Stimulated activated CD8-positive, alpha-beta memory T cell treated with anti-CD3 and anti-CD28 coated beads, Interleukin-2, amount 100 ng/mL, for 1 hour (primary cell): ENCODE measurements at places on chromosomes 3 and 15.

- no peak for DNase-seq
Measured at GRCh38 chr15:71049706-71050422, 65.4 kb upstream of the THSD4 start.

DNA sequence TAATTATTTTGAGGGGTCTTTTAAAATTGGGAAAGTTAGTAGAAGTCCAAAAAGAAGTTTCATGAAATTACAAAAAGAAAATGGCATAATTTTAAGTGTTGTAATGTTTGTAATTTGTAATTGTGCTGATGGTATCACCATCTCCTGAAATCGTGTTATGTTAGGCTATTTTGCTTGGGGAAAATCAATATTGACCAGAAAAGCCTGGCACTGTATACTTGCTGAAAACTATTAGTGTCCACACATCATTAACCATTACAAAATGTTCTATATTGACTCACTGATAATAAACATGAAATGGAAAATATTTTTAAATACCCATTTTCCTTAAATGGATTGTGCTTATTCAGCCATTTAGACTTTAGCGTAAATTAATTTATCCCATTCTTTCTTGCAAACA lies 40.3 kb upstream of the ZBED2 start:
- DNase-seq = no peak

DNA sequence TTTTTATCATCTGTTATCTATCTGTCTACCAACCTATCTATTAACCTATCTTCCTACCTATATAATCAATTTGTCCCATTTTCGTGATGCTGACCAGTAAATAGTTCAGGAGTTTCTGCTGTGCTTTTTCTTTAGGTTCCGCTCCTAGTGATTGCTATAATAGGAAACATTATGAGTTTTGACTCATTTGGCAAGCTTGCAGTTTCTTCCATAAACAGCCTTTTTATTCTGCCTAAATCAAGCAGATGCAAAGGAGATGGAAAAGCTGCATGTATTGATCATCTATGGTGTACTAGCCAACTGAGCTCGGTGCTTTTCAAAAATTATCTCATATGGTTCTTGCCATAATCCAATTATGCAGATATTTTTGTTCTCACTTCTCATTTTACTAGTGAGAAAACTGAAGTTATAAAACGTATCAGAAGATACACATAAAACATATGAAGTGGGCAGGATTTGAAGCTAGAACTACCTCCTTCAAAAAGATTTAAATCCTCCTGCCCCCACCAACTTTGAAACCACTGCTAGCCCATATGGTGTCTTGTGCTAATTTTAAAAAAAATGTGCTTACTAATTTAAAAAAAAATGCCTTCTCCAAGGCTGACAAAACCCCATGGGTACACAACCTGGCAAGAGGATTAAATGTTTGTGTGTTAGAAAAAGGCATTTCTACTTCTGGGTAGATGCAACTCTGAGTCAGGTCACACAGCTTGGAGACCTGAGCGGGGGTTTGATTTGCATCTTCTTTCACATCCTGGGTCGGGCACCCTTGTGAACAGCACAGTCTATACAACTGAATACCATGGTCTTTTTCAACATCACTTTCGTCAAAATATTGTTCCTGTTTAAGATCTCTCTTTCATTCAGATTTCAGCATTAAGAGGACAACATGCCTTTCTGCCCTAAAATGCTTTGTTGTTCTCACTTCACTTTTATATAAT lies 267.0 kb downstream of the CHL1 start:
- DNase-seq = no peak

GRCh38 chr3:13770170-13771169 lies 109.4 kb downstream of the WNT7A start:
- no peak for DNase-seq

DNA sequence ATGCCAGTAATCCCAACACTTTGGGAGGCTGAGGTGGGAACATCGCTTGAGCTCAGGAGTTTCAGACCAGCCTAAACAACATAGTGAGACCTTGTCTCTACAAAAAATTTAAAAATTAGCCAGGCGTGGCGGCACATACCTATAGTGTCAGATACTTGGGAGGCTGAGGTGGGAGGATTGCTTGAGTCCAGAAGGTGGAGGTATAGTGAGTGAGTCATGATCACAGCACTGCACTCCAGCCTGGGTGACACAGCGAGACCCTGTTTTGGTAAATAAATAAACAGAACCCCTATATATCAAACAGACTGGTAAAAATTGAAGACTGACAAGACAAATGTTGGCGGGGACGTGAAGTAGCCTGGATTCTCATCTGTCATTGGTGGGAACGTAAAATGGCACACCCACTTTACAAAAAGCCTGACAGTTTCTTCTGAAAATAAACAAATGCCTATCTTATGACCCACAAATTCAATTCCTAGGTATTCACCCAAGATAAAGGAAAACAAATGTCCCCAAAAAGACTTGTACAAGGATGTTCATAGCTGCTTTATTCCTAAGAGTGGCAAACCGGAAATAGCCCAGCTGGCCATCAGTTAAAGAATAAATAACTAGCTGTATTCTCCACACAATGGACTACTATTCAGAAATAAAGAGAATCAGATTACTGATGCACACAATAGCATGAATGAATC lies 47.0 kb upstream of the GK5 start:
- no peak for DNase-seq

DNA sequence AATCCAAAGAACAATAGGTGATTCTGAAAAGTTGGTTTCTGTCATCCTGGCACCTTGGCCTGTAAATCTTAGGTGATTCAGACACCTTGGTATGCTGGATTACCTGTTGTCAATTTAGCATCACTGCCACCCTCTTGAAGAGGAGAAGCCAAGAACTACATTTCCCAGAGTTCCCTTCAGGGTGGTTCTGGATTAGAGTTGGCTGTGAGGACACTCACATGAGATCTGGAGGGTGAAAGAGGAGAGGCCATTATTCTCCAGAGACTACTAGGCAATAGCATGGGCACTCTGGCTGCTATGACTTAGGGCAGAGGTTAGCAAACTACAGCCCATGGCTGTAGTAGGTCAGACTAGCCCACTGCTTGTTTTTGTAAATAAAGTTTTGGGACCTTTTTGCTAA lies 41.7 kb upstream of the CORO2B start:
- no peak for DNase-seq

- DNase-seq = no peak
Measured at GRCh38 chr15:49287481-49287880, 117.4 kb downstream of the GALK2 start.

- no peak for DNase-seq
Measured at GRCh38 chr15:76979331-76979925, 15.5 kb upstream of the PSTPIP1 start.

DNA sequence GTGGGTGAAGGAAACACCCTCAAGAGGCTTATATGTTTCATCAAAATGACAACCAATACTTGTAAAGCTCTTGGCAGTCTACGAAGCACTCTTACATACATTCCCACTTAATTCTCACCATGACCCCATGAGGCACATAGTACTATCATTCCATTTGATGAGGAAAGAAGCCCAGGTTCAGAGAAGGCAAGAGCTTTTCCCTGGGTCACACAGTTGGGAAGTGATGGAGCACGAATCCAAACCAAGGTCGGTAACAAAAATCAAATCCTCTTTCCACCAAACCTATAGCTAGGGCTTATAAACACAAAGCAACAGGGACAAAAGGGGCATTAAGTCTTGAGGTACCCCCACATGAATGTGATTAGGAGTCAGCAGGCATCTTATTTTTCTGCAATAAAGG lies 187.1 kb downstream of the UACA start:
- no peak for DNase-seq

DNA sequence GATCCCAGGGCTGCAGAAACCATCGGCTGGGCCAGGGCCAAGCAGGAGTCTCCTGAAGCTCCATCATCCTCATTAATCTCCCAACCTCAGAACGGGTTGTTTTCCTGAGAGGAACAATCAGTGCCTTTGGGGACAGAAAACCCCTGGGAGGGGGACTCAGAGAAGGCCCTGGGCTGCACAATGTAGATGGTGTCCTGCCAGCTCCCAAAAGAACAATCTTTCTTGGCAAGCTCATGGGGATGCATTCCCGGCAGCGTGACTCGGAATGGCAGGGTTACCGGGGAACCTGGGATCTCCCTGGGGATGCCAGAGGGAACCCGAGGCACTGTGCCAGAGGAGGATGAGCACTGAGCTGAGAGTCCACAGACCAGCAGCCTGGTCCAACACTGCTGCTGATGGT lies 72.1 kb upstream of the ATP2B2 start:
- no peak for DNase-seq

GRCh38 chr3:152314677-152315353 lies 46.1 kb downstream of the MBNL1 start:
- DNase-seq = no peak

GRCh38 chr15:60411774-60412425 lies 14.1 kb upstream of the ANXA2 start:
- DNase-seq = no peak

- no peak for DNase-seq
Measured at GRCh38 chr3:143060906-143061305, 58.7 kb upstream of the CHST2 start.

DNA sequence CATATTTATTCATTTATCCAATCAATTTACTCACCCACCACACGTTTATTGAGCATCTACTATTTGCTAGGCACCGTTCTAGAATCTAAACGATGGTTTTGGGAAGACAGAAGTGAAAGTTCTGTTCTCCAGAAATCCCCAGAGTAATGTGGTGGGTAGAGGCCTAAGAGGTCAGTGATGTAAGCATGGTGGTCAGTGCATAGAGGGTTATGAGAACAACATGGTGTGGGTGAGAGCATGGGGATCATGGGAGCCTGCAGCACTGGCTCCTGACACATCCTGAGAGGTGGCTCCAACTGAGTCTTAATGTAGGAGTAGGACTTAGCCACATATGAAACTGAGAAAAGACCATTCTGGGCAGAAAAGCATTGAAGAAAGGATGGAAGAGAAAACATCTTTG lies 85.3 kb upstream of the TNFAIP8L3 start:
- no peak for DNase-seq

DNA sequence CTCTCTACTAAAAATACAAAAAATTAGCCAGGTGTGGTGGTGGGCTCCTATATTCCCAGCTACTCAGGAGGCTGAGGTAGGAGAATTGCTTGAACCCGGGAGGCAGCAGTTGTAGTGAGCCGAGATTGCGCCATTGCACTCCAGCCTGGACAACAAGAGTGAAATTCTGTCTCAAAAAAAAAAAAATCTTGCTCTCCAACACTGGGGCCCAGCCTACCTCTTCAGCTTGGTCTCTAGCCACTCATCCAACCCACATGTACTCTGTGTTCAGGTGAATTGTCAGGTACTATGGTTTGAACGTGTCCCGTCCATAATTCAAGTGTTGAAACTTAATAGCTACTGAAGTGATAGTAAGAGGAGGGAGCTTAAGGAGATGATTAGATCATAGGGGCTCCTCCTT lies 22.4 kb upstream of the RAB7A start:
- DNase-seq = no peak

DNA sequence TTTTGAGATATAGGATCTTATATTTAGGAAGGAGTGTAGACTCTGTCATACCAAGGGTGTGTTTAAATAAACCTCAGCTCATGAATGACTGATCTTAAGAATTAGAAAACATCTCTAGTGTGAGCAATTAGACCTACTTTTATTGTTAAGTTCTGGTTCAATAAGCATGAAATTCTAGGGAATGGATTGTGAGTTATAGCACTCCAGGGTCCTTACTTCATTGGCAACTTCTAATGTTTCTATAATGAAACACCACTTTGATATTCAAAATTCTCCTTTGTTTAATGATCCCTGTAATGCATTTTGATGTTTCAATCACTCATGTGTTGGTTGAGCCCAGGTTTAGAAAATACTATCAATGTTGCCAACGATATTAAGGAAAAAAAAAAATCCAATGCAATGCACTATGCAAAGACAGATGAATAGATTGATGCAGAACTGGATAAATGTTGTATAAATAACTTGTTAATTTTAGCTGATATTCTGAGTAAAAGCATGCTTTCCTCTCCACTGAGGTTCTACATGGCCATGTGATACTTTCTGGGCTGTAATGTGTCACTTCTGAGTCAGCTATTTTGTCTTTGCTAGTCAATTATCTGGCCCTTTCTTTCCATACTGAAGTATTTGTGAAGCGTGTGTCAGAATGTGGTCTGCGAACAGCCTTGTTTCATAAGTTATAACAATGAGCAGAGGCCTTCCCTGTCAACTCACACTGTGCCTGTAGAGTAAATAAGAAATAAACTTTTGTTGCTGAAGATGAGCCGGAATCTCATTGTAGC lies 1035.9 kb downstream of the PLOD2 start:
- DNase-seq = no peak

DNA sequence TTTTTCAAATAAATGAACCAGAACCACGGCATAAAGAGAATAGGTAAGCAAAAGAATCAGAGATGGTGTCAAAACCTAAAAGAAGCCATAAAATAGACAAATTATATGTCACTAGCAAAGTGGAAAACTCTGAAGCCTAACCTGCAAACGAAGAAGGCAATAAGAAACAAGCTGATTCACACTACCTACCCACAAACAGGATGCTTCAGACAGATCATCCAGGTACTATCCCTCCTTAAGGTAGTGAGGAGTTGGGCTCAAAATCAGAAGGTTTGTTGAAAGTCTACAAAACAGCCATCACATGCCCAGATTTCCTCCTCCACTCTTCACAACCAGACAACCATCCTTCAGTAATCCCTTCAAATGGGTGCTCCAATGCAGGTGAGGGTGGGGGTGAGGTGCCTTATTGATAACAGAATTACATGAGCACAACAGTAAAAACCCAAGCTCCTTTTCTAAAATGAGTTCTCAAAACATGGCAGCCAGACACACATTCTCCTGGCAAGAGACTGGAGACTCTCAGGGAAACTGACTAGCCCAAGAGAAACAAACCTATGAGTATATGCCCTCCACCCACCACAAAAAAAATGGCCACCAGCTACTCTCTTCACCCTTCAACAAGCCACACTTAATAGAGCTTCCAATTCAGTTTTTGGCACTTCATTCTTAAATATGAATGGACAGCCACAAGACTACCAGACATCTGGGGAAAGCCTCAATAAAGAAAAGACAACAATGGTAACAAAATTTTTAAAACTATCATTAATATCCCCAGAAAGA lies 6.4 kb downstream of the KPNA1 start:
- DNase-seq = no peak

GRCh38 chr3:47291158-47291753 lies 8.5 kb downstream of the KLHL18 start:
- no peak for DNase-seq

DNA sequence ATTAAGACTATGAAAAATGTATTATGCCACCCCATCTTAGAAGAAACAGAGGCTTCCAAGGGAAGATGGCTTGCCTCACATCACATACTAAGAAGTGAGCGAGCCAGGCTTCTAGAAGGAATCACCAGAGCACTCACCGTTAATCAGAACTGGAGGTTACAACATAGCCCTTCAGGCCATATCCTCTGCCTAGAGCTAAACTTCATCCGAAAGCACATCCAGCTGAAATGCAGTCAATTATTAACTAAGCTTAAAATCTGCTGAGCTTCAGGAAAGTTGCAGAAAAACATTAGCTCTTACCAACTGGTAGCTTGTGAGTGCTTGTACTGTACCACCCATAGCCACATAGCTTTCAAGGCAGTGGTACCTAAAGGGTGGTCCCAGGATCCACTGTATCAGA lies 483.2 kb downstream of the TBL1XR1 start:
- DNase-seq = no peak

DNA sequence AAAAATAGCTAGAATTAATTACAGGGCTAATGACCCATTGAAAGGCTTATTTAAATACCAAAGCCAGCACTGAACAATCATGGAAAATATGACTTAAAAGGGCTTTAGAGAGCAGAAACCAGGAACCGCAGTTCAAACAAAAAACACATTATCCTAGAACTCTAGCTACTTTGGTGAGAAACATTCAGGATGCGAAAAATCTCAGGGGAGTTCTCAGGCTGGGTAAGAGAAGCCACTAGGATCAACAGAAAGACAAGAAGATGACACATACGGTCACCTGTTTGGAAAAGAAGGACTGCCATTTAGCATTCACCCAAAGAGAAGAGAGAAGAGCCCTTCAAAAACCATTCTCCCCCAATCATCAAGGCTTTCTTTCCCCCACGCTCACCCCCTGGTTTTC lies 75.6 kb upstream of the ICE2 start:
- no peak for DNase-seq
